Amniotic stem cell (primary cell): ENCODE measurements at places on chromosomes 7 and 10.

- DNase-seq: no peak
Measured at GRCh38 chr10:102119417-102120141, 589 bp downstream of the LDB1 start.

DNA sequence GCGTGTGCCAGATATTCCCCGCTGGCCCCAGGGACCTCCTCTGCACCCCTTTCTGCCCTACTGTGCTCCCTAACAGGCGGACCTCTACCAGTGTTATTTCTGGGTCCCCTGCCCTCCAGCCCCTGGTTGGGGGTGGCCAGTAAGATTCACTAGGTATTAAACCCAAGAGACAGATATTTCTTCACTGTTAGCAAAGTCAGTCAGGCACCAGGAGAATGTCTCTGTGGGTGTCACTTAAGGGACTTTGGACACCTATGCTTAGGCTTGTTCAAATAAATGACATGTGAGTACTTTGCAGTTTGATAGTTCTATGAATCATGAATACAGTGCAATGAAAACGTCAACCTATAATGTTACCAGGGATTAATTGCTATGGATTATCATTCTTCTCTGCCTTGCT lies 234.3 kb upstream of the IGFBP3 start:
- no peak for DNase-seq

GRCh38 chr10:34047389-34047788 lies 712.9 kb upstream of the NRP1 start:
- no peak for DNase-seq

DNA sequence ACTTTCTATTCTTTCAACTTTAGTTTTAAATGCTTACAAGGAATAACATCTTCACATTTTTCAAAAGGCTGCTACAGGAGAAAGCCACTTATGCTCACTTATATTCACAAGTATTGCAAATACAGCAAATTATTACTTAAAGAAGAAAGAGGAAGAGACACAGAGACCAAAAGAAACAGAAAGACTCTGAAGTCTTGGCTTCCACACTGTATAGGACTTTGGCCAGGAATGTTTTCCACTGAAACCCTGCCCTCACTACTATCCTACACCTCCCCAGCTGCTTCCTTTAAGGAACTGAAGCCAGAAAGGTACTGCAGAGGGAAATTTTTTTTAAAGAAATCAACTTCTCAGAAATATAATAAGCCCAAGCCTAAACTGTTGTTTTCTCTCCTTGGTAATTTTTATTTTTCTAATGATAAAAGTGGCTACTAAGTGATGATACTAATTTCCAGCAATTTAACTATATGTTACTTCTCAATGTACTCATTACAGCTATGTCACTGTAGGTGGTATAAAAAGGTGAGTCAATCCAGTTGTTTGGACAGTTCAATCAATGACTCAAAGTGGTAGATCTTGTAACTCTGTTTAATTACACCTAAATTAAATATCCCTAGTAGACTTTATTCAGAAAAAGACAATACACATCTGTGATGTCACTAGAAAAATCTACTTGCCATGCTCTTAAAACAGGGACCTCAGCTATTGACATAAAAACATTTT lies 231.6 kb downstream of the GRM8 start:
- no peak for DNase-seq

DNA sequence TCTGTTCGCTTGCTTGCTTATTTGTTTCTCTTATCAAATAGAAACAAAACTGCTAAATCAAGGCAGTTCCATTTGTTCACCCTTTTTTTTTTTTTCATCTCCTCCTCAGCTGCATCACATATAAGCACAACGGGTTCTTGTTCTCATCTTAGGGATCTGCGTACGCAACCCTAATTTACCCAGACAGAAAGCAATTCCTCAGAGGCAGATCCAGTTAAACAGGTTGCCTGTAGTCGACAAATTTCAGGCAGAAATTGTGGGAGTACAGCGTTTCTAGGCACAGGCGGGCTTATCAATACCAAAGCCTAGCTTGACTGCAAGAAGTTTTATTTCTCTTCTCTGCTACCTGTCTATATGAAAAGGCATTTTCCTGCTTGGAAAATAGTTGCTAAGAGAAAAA lies 565.4 kb downstream of the NXPH1 start:
- DNase-seq: no peak

- DNase-seq: no peak
Measured at GRCh38 chr7:15684111-15684800, 2.2 kb downstream of the MEOX2 start.

- no peak for DNase-seq
Measured at GRCh38 chr7:101684983-101685330, 55.9 kb upstream of the MYL10 start.

GRCh38 chr10:77604941-77605351 lies 32.7 kb downstream of the KCNMA1 start:
- no peak for DNase-seq
